ENCODE measurements at places on chromosomes 2 and 18.

- DNase-seq, result no peak
These were observed 156.8 kb upstream of the UNC80 start for GRCh38 chr2:209614690-209615369.

GRCh38 chr2:238247002-238247822 lies 7.4 kb upstream of the HES6 start:
- DNase-seq, result no peak

GRCh38 chr2:98757904-98758421 lies 27.0 kb upstream of the MGAT4A start:
- DNase-seq, result no peak

- DNase-seq, result no peak
These were observed 201.5 kb upstream of the PXDN start for GRCh38 chr2:1945819-1946218.

GRCh38 chr2:16035747-16036745 lies 95.7 kb downstream of the MYCN start:
- DNase-seq, result no peak

DNA sequence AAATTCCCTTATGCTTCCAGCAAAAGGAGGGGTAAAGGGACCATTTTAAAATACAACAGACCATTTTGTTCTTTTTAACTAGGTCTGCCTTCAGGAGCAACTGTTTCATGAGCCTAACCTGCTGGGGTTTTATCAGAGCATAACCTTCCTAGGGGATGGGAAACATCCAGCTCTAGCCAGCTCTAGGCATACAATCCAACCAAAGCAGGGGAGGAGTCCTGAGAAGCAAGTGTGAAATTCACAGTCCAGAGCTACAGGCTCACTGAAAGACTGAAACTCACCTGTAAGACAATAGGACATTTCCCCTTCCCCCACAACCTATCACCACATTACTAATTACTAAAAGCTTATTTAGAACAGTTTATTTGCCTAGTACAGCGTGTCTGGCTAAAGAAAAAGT lies 1296.6 kb upstream of the DDX18 start:
- DNase-seq, result no peak

DNA sequence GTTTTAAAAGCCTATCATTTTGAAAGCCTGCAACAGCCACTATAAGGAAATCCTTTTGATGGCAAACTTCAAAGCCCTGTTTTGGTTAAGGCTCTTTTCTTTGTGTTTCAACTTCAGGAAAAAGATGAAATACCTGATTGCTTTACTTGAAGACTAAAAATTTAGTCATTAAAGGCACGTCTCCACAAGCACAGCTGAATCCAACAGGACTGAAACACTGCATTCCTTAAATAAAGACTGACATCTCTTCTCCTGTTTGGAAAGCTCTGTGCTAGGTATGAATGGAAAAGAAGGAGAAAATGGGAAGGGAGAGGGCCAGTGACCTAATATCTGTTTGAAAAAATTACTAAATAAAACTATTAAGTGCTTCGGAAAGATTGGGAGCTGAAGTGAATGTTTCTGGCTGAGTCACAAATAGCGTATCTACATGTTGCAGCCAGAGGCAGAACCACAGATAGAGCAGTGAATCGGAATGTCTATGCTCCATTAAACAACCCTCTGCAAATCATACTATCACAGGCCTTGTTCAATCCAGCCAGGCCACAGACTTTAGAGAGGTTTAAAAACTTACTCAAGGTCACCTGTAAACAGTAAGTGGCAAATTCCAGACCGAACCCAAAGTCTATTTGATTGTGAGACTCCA lies 21.1 kb upstream of the RALBP1 start:
- no peak for DNase-seq

DNA sequence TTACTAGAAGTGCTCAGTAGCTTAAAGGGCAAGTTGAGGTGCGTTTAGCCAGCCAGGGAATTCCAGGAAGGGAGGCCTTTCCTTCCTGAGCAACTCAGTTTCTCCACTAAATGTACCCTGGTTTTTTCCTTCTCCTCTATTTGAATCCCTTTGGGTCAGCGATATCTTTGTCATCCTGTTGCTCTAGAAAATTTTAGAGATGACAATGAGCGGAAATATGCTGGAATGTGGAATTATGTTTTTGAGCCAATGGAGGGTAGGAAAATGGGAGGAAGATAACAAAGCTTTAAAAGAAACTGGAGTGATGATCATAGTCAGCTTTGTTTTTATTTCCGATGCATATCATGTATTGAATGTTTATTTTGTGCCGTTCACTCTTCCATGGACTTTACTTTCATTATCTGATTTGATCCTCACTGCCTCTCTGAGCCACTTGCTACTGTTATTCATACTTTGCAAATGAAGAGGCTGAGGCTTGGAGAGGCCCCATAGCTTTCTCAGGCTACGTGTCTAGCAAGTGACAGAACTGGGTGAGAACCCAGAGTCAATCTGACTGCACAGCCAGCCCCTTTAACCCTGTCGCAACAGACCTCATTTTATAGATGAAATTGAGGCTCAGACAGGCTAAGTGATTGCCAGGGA lies 67.3 kb downstream of the NTSR2 start:
- no peak for DNase-seq

GRCh38 chr2:225272173-225272572 lies 127.3 kb upstream of the NYAP2 start:
- DNase-seq, result no peak

GRCh38 chr2:230793572-230794359 lies 71.0 kb upstream of the ITM2C start:
- no peak for DNase-seq

- DNase-seq, result no peak
These were observed 97.8 kb upstream of the NETO1 start for GRCh38 chr18:72965616-72966015.

Measured in activated naive CD4-positive, alpha-beta T cell (primary cell).